T-helper 17 cell (primary cell): ENCODE measurements at places on chromosomes 5 and 9.

- DNase-seq, result no peak
These were observed 109.8 kb upstream of the NMUR2 start for GRCh38 chr5:152514827-152515397.

DNA sequence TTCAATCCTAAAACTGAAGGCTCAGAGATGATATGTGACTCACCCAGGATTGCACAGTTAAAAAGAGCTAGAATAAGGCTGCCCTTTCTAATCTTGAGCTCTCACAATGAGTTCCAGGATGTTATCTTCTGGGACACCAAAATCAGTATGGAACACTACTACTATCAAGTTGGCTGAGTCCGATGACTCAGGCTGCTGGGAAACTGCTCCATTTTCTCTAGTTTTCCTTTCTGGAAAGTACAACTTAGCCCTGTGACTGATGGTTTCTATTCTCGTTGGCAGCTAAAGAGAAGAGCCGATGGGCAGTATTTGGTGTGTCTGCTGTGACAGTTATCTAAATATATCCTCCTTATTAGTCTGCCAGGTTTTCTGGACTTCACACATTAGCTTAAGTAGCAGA, 37.9 kb upstream of the DPYSL3 start:
- no peak for DNase-seq

DNA sequence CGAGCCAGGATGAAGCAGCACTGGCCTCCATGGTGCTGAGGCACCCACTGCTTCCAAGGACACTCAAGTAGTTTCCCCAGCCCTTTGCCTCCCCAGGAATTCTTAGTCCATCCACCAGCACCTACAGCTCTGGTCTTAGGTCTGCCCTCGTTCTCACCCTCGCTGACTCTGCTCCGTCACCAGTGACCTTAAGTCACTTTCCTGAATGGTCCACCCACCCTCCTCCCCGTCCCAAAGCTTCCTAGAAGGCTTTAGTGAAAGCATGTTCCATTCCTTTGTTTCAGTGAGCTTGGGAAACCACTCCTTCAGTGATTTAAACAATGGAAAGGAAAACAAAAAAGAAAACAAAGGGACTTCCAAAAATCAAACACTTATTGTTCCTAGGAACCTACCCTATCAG, 54.6 kb upstream of the MAP3K1 start:
- DNase-seq, result no peak

GRCh38 chr5:135482381-135482933, 30.3 kb upstream of the TIFAB start:
- no peak for DNase-seq

DNA sequence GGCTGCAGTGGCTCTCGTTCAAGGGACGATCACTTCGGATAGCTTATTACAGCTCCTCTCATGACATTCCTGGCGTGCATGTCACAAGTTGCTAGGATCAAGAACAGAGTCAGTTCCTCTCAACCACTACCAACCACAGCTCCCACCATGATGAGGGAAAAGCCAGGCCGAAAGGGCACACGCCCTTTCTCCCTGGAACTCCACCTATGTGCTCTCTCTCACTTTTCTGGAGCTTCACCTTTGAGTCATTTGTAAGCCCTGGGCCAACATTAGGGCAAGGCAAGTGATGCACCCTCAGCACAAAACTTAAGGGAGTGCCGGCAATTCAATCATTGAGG, 1.6 kb downstream of the SPACA9 start:
- DNase-seq, result no peak

DNA sequence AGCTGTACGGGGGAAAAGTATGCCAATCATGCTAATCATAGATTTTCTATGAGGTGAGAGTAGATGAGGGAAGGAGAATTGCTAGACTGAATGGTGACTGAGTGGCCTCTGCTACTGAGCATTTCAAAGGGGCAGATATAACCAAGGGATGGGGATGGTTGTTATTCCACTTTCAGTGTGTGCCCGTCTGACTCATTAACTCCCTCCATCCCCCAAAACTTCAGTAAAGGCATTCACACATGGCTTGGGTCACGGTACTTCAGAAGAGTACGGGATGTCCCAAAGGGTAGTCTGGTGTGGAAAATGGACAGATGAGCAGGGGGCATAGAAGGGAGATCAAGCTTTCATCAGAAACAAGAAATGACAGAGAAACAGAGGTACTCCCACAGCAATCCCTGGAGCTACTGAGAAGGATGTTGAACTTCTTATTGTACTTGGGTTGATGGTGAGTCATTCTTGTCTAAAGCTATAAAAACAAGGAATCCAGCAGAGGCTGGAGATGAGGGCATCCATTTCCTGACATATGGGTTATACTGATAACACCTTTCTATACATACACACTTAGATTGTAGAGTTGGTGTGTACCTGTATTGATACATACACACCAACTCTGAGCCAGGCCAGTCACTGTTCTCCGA, 8.9 kb upstream of the TLE4 start:
- DNase-seq, result no peak

DNA sequence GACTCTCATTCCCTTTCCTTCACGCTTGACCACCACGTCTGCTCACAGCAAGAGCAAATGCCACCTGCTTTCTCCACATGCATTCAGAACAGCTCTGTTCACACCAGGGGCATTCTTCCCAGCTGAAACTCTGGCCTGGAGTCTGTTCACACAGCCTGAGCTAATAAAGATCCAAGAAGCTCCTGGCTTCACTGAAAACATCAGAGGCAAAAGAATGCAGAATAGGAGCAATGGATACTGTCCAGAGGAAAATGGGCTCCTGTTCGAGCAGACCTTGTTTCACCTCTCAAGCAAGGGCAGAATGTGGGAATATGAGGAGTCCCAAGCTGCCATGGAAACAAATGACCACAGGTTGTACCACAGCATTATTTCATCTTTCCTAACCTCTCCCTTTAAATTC, 402.7 kb upstream of the TNC start:
- no peak for DNase-seq

- no peak for DNase-seq
These were observed 80.1 kb downstream of the FBXW11 start for GRCh38 chr5:171926311-171926710.

DNA sequence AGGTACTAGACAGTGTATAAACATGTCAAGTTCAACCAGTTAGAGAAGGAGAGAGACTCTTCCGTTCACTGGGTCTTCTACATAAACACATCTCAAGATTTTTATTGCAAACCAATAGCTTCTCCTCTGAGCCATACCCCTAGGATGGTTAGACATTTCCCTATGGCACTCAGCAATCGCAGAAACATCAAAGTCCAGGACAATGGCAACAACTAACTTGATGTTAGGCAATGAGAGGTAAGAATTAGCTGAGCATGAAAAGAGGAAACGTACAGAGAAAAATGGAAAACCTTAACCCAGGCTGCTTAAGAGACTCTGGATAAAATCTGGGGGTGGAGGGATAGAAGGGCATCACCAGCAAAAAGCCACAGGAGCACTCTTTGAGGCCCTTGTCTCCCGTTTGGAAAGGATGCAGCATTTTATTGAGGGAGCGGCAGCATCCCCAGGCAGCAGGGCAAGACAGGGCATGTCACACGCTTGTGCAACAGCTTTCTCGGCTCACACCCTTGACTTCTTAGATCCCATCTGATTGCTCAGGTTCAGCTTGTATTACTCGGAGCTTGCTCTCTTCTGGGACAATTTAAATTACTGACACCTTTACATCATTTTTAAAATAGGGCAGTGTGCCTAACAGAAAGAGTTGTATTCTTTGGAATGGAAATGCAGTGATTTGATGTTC, 8.6 kb upstream of the PSAT1 start:
- no peak for DNase-seq

- DNase-seq, result no peak
These were observed 194 bp upstream of the RXFP3 start for GRCh38 chr5:33936004-33936380.

DNA sequence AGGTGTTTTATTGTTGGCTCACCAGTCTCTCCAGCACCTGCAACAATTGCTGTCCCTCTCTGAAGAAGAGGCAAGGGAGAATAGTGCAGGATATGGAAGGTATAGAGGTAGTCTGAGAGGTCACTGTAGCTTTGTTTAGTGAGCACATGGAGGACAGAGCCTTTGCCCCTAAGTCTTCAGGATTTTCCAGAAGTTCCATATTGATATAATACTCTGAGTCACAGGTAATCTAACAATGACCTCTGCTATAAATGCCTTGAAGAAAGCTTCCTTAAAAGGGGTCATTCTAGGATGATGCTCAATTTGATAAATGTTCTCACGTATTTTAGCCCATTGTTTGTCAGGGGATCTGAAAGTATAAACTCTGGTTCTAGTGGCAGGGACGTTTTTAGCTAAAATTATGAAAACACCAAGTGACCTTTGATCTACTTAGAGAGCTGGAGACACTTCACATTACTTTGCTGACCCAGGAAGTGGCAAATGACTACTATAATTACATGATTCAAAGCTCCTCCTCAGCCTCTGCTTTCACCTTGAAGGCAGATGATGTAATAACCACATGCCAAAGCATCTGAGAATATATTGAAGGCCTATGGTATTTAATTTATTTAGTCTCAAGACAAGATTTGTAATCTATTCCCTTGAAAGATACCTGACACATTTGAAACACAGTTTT, 366.9 kb upstream of the NUDT12 start:
- no peak for DNase-seq

GRCh38 chr5:159385536-159385935, 55.2 kb upstream of the IL12B start:
- no peak for DNase-seq

- DNase-seq, result no peak
These were observed 39.8 kb downstream of the LNPEP start for GRCh38 chr5:96975656-96976055.

GRCh38 chr9:111030492-111030891, 7.8 kb downstream of the LPAR1 start:
- no peak for DNase-seq

DNA sequence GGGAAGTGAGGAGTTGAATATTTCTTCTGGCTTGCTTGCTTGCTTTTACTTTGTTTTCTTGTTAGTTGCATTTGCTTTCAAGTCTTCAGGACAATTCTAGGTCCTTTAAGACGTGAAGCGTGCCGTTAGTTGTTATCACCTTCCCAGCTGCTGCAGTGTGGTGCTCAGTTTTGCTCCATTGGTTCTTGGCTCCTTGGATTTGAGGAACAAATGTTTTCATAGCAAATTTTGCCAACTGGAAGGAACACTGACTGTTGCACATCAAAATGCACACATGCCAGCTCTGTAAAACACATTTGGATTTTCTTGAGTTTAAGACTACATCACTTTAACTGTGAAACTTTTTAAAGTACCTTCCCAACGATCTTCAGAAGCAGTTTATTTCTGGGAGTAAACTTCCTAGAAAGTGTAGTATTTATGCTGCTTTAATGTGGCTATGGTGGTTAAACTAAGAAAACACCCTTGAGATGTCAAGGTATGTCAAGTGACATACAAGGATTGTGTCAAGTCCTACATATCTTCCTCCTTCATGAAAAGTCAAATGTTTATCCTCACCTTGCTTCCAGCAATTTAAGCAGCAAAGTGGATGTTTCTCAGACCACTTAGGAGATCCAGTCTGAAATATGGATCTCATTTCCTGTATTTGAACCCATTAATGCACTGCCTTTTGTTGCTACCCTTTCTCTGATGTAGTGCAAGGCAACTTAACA, 24.9 kb downstream of the MOCS2 start:
- DNase-seq, result no peak

- no peak for DNase-seq
These were observed 44.3 kb downstream of the SMARCA2 start for GRCh38 chr9:2059274-2059929.

- peak; percentile 5 for DNase-seq
These were observed 1.5 kb downstream of the NSMF start for GRCh38 chr9:137457406-137458193.

DNA sequence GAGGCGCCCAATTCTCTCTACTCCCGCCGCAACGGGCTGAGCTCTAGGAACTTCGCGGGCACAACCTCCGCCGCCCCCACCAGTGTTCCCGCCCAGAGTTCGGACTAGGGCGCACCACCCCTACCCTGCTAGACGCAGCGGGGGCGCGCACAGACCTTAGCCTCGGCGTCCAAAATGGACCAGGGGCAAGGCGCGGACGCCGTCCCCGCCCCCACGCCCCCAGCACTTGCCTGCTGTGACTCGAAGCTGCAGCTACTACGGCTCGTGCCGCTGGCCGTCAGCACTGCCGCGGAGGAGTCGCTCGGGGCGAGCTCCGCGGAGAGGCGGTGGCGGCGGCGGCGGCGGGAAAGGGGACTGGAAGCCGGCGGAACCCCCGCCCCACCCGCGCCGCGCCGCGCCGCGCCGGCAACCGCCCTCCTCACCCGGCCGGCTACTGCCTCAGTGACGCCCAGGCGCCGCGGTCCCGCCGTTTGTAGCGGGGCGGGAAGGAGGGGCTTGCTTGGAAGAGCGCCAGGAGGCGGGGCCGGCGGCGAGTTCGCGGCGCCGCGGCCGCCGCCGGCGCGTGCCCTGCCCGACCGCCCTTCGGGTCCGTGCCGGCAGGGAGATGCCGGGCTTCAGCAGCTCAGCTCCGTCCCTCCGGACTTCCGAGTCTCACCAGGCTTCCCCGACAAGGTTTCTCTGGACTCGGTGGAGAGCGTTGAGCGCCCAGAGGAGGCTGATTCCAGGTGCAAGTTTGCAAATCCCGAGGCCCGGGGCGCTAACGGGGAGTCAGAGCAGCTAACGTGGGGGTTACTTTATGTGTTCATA, 4.5 kb downstream of the ELAVL2 start:
- DNase-seq, result no peak

DNA sequence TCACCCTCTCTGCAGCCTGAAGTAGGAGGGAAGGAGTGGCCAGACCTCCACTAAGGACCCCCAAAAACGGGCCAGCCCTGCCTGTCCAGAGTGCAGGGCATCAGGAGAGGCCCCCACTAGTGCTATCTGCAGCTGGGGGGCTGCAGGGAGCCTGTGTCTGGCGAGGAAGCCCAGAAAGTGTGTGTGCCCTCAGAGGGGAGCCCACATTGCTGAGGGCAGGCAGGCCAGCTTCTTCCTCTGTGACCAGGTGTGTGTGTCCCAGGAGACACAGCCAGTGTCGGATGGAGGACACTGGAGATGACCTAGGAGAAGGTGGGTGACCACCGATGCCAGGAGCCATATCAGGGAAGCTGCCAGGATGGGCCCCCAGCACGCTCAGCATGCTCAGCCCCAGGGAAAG, 218.7 kb downstream of the IRX2 start:
- DNase-seq, result no peak

DNA sequence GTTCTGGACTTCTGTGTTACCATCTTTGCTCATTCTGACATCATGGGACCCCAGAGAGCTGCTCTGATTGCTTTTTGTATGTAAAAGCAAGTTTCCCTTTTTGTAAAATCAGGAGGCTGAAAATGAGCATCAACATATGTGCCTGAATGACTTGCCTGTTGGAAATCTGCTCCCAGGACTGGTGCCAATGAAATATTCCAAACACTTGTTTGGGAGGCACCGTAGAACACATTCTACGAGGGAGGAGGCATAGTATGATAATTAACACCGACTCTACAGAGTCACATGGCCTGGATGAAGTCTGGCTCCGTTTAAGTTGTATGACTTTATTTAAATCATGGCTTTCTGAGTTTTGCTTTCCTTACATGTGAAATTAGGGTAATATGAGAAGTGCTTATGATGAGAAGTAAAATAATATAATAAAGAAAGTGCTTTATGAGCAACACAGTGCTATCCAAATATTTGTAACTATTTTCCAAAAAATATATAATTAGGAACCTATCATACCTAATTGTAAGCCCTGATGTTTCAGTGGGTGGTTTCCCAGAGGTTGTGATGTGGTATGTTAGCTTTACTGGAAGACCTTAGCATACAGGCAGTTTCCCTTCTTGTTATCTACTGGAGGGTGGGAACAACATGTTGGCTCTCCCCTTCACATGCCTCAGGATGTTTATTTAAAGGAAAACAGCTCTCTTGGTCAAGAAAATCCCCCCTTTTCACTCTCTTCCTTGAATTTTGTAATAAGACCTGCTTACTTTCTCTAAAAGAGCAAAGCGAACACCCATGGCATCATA, 238.1 kb downstream of the FBXL7 start:
- no peak for DNase-seq
